ENCODE measurements at places on chromosomes 3 and 15. TPM values are rescaled to one million over a fixed set of nuclear protein-coding genes. Genes with fewer than 3 reads are reported as not detected.

DNA sequence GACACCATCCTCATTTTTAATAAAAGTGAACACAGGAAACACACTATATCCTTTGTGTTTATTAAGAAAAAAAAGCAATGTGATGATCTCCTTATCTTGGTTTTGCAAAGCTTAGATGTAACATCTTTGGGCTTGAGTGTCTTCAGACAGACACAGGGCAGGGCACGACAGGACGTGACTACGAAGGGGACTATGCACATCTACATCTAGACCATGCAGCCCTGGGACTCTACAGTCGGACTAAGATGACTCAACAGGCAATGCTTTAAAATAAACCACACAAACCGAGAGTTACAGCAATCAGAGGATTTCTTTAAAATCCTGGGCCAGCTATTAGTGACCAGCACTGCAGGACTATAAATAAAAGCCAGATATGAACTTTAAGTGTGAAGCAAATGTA is 22.8 kb upstream of the TM2D3 start:
- DNase-seq, result no peak
- H3K36me3 ChIP-seq, result peaks cover 16% of the 10 kb centered on the region
- no peak overlapping the region for H3K27ac ChIP-seq

GRCh38 chr15:35293353-35294130 is 208.4 kb upstream of the NANOGP8 start:
- H3K4me3 ChIP-seq, result no peak overlapping the region
- no peak overlapping the region for H3K27ac ChIP-seq
- no peaks in the 10 kb centered on the region for H3K27me3 ChIP-seq
- H3K36me3 ChIP-seq, result no peaks in the 10 kb centered on the region
- H3K4me1 ChIP-seq, result no peaks in the 10 kb centered on the region
- no peak for DNase-seq

GRCh38 chr15:95590533-95591044 is 739.9 kb upstream of the NR2F2 start:
- H3K27me3 ChIP-seq, result no peaks in the 10 kb centered on the region
- H3K27ac ChIP-seq, result no peak overlapping the region
- no peaks in the 10 kb centered on the region for H3K4me1 ChIP-seq
- no peaks in the 10 kb centered on the region for H3K36me3 ChIP-seq

DNA sequence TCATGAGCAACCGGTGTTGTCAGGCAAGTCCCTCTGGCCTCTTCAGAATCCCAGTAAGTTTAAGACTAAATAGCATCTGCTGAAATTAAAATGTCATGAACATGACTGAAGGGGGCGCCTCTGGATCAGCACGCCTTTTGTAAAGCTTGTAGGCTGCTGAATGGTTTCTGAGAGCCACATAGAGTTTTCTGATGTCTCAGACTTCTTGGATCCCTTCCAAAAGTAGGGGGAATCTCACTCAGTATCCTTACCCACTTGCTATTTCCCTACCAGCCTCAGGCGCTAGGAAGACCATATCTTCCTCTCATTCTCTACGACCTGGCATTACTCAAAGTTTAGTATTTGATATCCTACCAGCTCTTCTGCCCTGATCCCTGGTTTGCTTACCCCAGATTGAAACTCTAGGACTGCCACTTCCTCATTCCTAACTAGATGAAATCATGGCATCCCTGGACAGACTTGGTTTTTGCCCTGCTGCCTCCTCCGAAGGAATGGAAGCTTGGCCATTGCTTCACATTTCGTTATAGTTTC is 62.7 kb upstream of the CD47 start:
- H3K27ac ChIP-seq, result no peak overlapping the region
- H3K27me3 ChIP-seq, result no peaks in the 10 kb centered on the region
- H3K4me3 ChIP-seq, result no peak overlapping the region
- DNase-seq, result peak; percentile 16
- H3K36me3 ChIP-seq, result no peaks in the 10 kb centered on the region
- H3K4me1 ChIP-seq, result no peaks in the 10 kb centered on the region

DNA sequence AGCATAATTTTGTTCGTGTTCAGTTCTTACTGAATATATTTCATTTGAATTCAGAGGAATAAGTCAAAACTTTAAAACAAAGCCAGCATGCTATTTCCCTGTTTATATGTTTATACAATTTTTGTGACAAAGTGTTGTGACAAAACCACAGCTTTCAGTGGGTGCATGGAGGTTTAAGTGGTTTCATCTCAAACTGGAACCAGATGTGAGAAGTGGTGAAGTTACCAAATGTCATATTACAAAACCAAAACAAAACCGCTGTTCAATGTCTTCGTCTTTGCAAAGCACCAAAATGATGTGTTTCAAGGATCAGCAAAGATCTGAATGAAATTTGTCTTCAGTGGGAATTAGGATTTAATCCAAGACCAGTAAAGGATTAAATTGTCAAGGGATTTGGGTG is 59.3 kb upstream of the OSTN start:
- H3K27ac ChIP-seq, result no peak overlapping the region
- H3K4me3 ChIP-seq, result no peak overlapping the region
- H3K4me1 ChIP-seq, result peaks cover 11% of the 10 kb centered on the region
- no peaks in the 10 kb centered on the region for H3K27me3 ChIP-seq

DNA sequence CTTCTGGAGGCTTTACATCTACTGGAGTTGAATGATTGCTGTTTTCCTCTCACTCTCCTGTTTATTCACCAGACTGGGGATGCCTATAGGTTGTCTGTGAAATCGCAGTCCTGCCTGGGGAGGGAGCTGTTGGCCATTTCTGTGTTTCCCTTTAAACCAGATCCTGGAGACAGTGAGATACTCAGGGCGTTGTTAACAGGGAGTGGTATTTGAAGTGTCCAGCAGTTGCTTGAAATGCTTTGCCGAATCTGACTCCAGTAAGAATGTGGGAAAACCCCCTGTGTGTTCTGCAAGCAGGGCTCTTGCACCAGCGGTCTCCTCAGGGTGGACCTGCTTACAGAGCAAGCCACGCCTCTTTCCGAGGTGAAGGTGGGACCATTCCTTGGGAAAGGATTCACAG is 4.3 kb upstream of the LRRK1 start:
- peaks cover 11% of the 10 kb centered on the region for H3K4me1 ChIP-seq
- no peak overlapping the region for H3K4me3 ChIP-seq
- DNase-seq, result no peak
- no peaks in the 10 kb centered on the region for H3K36me3 ChIP-seq
- H3K27ac ChIP-seq, result no peak overlapping the region
- no peaks in the 10 kb centered on the region for H3K27me3 ChIP-seq

GRCh38 chr3:158792709-158793108 is 9.1 kb upstream of the MFSD1 start:
- H3K4me3 ChIP-seq, result no peak overlapping the region
- DNase-seq, result no peak
- no peaks in the 10 kb centered on the region for H3K36me3 ChIP-seq
- H3K27ac ChIP-seq, result no peak overlapping the region
- H3K4me1 ChIP-seq, result peaks cover 5% of the 10 kb centered on the region

GRCh38 chr3:5787861-5788488 is 600.5 kb downstream of the EDEM1 start:
- H3K27me3 ChIP-seq, result no peaks in the 10 kb centered on the region
- DNase-seq, result no peak
- no peaks in the 10 kb centered on the region for H3K4me1 ChIP-seq
- no peak overlapping the region for H3K4me3 ChIP-seq

DNA sequence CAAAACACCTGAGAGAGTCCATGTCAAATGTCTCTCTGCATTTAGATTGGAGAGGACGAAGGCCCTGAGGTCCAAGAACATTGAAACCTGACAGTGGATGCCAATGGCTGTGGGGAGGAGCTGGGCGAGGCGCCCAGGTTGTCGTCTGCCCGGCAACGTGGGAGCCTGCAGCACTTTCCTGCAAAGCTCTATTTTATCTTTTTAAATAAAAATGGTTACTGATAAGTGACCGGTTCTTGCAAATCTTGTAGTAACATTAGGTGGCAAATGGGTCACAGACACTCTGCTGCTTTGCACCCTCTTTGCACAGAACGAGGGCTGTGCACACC is 19.5 kb upstream of the FANCD2 start:
- peaks cover 4% of the 10 kb centered on the region for H3K36me3 ChIP-seq
- H3K27ac ChIP-seq, result no peak overlapping the region
- H3K4me3 ChIP-seq, result no peak overlapping the region
- peaks cover 31% of the 10 kb centered on the region for H3K4me1 ChIP-seq
- H3K27me3 ChIP-seq, result no peaks in the 10 kb centered on the region

DNA sequence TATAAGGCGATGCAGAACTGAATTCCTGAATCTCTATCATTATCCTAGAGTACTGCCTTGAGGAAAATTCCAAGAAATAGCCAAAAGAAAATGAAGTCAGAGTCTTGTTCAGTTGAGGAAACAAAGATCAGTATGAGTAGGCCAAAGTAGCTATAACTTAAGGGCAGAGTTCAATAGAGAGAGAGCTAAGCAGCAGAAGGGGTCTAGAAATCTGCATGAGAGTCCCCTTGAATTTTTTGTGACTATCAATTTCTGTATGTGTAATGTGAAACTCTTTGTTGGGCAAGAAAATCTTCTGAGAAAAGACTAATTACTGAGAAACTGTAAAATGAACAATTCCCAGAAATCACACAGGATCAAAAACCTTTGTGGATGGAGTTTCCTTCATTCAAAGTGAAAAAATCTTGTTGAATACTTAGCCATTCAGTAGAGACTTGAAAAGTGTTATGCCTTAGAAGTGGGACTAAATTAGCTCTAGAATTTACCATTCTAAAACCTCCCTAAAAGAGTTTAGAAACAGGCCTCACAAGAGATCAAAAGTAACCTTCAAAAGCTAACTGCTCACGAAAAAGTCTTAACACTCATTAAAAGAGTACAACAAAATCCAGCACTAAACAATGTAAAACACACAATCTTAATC is 43.1 kb upstream of the FNDC3B start:
- H3K4me1 ChIP-seq, result peaks cover 9% of the 10 kb centered on the region
- no peaks in the 10 kb centered on the region for H3K36me3 ChIP-seq
- H3K27me3 ChIP-seq, result no peaks in the 10 kb centered on the region
- DNase-seq, result no peak
- H3K4me3 ChIP-seq, result no peak overlapping the region

DNA sequence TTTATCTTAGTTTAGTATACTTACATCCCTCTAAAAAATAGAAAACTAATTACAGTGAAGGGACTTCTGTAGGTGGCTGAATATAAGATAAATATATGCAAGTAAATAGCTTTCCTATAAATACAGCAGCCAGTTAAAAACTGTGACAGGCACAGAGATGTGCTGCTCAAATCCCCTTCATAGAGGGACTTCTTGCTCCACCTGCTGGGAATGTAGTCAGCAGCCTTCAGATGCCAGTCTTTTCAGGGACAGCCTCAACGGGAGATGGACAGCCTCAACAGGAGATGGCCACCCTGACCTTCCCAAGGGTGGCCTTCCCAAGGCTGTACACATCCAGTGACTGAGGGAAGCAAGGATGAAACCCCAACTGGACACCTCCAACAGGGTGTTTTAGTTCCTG is 15.7 kb upstream of the PRR23E start:
- H3K36me3 ChIP-seq, result no peaks in the 10 kb centered on the region
- no peaks in the 10 kb centered on the region for H3K4me1 ChIP-seq
- H3K27me3 ChIP-seq, result peaks cover 2% of the 10 kb centered on the region
- H3K27ac ChIP-seq, result no peak overlapping the region

Gene MOBP
- polyA plus RNA-seq, result not detected

Gene SLC22A13
- not detected for polyA plus RNA-seq

Gene C3orf49
- polyA plus RNA-seq, result not detected

Gene SKOR1
- polyA plus RNA-seq, result 0.23 TPM

Measured in CD14-positive monocyte (primary cell).